ENCODE measurements at places on chromosomes 16 and 17.

DNA sequence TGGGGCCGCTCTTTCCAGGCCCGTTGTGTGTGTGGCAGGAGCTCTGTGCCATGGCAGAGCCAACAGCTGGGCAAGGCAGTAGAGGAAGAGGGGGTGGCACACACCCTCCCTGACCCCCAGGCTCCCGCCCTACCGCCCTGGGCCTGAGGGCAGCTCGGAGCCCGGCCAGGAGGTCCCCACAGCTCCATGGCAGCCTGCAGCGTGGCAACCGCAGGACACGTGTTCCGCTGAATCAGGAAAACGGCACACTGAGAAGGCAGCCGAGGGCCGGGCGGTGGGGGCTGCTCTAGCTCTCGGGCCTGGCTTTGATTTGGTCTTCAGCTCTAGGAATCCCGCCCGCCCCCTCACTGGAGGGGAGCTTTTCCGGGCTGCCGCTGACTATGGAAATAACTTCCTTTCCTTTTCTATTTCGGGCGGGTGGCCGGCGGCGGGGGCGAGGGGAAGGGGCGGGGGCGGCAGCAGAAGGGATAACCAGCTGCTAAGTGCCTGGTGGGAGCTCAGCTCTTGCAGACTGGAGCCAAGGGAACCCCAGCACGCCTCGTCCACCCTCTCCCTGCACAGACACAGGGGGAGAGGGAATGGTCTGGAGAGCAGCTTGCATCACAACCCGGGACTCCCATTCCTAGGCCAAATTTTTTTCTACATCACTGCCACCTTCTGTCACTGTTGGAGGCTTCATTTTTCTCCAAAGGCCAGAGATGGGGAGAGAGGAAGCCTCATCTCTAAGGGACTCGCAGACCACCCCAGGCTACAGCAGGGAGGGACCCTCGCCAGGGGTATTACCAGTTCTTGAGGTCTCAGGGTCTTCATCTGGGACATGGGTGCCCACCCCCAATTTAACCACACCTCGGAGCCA lies 24.8 kb upstream of the MRPS23 start:
- no peak for DNase-seq

GRCh38 chr17:9557161-9557755 lies 18.4 kb downstream of the STX8 start:
- no peak for DNase-seq

- DNase-seq = no peak
Observed at GRCh38 chr16:5070431-5071186, 1.0 kb upstream of the ALG1 start.

- no peak for DNase-seq
Observed at GRCh38 chr16:71338632-71339031, 19.9 kb upstream of the CALB2 start.

DNA sequence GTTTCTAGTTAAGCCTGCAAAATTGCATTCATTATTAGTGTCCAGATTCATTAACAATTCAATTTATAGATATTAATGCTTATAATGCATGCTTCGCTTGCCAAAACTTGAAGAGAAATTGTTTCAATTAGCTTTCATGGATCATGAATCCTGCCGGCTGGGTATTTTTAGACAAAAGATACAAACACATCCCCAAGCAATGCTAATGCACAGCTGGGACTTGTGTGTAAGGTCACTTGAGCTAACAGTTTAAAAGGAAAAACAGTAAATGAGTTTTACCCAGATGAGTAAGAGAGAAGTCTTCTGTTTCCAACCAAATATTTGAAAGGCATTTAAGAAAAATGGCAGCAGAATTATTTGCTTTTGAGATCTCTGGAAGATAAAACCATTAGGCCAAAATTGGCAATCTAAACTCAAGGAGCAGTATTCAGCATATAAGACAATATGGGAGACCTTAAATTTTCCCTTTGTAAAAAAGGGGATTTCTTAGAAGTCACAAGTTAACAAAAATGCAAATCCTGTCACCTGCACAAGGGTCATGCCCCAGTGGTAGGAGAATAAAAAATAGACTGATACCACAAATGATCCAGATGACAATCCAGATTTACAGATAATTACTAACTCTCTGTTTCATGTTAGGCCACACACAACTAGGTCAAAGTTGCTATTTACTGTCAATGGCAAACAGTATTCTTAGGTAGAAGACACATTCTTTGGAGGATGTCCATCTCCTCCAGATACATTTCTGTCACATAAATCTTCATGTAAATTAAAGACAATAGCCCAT lies 418.4 kb upstream of the PMFBP1 start:
- no peak for DNase-seq

GRCh38 chr16:15830832-15831451 lies 25.9 kb downstream of the MYH11 start:
- DNase-seq = no peak

DNA sequence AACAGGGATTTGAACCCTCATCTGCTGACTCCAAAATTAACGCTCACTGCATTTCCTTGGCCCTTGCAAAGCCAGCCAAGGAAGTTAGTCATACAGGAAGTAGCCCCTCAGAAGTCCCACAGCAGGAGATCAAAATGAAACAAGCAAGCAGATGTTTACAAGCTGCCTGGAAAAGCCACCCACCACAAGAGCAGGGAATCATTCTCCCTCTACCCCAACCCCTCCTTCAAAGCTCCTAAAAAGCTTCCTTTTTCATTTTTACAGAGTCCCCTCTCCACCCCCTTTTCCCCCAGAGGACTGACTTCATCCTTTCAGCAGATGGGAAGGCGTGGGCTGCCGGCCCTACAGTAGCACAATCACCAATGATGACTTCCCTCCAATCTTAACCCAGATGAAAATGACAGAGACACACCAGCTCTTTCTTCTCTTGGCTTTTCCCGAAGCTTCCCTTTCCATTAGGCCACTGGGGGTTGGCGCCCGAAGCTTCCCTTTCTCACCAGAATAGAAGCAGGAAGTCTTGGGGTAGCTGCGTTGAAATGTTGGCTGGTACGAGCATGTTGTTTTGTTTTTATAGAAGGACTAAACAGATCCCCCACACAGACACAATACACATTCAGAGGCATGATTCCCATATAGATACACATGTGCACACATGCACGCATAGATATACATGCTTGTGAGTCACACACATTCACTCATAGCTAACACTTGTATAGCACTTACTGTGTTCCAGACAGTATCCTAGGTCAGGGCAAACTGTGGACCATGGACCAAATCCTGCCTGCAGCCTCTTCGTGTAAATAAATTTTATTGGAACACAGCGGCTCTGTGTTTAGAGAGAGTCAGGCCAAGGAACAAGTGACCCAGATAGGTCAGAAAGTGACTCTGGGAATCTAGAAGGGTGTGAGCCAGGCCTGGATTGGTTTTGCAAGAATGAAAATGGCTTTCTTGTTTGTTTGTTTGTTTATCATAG lies 17.4 kb downstream of the ITPRIPL2 start:
- DNase-seq = no peak

DNA sequence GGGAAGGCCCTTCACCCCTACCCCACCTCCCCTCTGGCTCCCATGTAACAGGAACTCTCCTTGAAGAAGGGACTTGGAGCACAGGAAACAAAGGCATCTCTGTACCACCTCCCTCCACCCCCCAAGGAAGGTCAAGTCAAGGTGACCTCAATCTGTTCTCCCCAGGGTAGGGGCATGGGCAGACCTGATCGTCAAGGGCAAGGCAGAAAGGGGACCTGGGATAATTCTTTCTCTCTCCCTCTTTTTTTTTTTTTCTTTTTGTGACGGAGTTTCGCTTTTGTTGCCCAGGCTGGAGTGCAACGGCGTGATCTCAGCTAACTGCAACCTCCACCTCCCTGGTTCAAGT lies 4.3 kb upstream of the STAT5A start:
- no peak for DNase-seq

- peak; percentile 50 for DNase-seq
Observed at GRCh38 chr17:55093353-55093752, 124.8 kb downstream of the STXBP4 start.

GRCh38 chr17:1229900-1230501 lies 40.2 kb upstream of the BHLHA9 start:
- no peak for DNase-seq

DNA sequence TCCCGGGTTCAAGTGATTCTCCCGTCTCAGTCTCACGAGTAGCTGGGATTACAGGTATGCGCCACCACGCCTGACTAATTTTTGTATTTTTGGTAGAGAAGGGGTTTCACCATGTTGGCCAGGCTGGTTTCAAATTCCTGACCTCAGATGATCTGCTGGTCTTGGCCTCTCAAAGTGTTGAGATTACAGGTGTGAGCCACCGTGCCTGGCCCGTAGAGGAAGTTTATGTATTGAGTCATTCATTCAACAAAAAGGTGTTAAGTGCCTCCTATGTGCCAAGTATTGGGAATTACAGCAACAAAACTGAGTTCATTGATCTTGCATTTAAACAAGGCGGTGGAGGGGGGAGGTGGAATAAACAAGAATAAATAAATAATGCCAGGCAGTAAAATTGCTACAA lies 10.2 kb upstream of the CNOT1 start:
- no peak for DNase-seq

- DNase-seq = no peak
Observed at GRCh38 chr16:18060351-18060750, 276.2 kb downstream of the NPIPA8 start.

DNA sequence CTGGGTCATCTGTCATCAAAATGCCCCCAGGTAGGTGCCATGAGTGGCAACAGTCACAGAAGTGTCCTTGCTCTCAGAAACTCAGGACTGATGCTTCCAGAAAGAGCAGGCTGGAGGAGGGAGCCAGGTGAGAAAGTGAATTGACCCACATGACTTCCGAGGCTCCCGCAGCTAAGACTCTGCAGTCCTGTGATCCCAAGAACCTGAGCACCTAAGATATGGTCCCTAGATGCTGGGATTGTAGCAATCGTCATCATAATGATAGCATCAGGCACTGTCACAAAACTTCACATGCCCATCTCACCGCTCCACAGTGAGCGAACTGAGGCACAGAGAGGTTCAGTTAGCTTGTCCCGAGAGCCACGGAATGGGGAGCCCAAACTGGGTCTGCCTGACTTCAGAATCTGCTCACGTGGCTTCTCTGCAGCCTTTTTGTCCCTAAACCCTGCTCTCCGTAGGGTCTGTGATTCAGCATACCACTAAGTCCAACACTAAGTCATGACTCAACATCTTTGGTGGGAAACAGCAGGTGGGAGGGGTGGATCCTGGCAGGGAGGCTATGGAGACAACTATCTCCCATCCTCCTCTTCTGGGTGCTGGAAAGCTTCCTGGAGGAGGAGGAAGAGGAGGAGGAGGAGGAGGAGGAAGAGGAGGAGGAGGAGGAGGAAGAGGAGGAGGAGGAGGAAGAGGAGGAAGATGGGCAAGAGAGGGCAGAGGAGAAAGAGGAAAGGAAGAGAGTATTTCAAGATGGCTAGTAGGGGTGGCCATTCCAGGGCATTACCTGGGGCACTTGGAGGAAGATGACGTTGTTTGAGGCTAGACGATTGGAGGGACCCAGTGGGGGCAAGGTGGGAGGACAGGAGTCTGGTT lies 55.5 kb upstream of the DLX4 start:
- no peak for DNase-seq

- no peak for DNase-seq
Observed at GRCh38 chr16:35391328-35391727, 1931.9 kb downstream of the TP53TG3F start.

DNA sequence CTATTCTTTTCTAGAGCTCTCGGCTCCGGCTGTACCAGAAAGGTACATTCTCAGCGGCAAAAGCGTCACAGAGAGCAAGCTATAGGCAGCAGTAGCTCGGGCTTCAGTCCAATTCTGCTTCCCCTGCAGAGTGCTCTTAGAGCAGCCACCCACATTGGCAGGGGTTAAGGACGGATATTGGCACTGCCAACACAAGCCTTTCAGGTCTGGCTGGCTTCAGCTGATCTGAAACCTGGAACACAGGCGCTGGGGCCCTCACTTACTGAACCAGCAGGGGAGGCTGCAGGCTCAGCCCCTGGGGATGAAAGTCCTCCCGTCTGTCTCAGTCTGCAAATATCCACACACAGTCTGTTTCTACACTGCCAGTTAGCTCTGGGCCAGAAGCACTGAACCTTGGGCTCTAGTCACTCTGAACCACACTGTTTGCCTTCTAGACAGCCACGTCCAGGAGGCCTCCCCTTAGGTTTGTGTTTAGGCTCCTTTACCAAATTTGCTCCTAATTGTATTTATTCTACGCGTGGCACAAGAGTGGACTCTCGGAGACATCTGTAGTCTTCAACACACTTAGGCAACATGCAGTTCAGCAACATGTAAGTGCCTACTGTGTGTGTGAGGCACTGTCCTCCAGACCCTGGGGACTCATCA lies 40.1 kb downstream of the HIC1 start:
- no peak for DNase-seq

DNA sequence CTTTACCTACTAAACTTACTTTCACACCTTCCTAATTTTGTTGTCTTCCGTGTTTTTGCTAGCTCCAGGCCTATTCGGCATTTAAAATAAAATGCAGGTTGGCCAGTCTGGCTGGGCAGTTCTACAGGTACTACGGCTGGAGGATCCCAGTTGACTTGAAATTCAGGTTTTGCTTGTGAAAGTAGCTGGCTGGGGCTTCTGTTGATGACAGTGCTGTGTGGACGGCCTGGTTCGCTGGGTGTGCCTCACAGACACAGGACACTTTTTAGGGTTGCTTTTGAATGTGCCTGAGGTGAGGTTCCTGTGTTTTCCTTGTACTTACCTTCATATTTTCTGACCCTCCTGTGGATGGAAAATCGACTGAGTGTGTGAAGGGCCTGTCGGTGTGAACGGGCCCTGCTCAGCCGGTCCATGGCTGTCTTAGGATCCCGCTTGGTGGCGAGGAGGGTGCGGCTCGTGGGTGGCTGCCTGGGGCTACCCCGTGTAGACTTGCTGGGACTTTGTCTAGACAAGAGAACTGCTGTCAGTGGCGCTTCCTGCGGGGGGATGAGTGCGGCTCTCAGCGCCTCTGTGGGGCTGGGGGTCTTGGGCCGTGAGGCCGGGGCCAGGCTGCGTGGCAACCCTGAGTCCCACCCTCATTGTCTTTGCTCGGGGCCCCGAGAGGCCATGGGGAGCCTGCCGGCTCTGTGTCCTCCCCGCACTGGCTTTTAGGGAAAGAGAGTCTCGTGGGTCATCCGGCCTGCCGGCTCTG lies 18.7 kb upstream of the ZNF750 start:
- DNase-seq = peak; percentile 39

DNA sequence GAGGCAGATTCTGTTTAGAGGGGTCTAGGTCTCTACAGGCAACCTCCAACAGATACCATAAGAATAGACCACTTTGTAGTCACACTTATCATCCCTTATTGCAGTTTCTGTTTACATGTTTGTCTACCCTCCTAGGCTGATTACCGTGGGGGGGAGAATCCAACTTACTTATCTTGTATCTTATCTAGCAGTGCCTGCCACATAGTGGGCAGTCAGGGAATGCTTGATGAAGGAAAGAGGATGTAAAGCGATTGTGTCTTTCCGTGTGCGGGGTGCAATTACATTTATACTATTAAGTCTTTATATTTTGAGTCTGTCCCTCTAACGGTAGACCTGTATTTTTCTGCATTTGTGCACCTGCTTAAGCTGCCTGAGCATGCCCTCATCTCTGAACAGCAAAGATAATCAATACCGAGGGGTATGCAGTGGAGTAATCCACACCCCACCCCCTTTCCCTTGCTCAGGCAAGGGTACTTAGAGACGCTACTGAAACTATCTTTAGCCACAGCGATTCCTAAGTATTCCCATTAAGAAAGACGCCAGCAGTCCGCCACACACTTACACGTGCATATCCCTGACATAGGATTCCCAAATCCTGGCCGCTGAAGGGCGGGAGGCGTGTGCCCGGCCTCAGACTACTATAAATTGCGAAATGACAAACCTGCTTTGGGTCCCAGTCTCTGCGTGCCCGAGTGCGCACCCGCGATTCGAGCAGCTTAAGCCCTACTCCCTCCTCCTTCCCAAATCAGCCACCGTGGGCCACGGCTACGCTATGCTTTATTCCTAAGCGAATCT lies 635 bp upstream of the AATF start:
- no peak for DNase-seq

All from CD4-positive, alpha-beta T cell treated with Interleukin-2 at 100 ng/mL for 4 hours (primary cell).